AG04450 (cell line): ENCODE measurements at places on chromosomes 2 and 18.

DNA sequence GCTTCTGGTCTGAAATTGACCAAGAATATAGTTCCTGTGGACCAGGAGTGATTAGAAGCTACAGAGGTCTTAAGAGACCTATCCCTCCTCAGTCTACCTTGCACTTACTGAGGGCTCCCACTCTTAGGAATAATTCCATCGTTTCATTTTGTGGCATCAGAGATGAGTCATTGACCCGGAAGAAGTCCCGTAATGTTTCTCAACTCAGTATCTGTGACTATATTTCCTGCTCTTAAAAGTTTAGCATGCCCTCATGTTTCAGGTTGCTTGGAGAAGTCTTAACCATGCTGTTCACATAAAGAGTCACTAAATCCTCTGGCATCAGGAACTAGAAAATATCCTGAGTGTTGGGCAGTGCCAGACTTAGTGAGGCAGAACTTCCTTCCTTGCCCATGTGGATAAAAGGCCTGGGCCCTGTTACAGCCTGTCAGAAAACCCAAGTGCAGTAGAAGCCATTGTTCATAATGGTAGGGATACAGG is at the start of gene IL36A:
Gene IL36A, plus strand, starts transcription at position 430 of the 480 bp plus-strand sequence. CDS start 413 bp downstream, outside the sequence.
- DNase-seq = no peak

GRCh38 chr2:231617059-231617926 is 24.6 kb downstream of the TEX44 start:
- no peak for DNase-seq

DNA sequence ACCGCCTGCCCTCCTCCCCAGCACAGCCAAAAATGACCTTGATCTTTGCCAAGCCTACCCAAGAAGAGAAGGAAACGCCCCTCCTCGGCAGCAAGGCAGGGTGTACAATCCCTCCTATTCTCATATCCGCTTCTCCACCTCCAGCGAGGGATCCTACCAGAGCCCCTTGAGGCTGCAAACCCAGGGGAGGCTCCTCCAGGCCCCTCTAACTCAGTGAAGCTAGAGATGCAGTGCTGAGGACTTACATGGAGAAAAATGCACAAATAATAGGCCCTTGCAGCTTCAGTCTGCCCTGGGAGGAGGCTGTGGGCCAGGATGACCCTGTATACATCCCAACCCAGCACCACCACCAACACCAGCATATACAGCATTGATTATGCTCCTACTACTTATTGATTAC is 46.9 kb upstream of the POMC start:
- no peak for DNase-seq

- no peak for DNase-seq
These were observed 127.9 kb upstream of the NOL4 start for GRCh38 chr18:34352385-34353163.

DNA sequence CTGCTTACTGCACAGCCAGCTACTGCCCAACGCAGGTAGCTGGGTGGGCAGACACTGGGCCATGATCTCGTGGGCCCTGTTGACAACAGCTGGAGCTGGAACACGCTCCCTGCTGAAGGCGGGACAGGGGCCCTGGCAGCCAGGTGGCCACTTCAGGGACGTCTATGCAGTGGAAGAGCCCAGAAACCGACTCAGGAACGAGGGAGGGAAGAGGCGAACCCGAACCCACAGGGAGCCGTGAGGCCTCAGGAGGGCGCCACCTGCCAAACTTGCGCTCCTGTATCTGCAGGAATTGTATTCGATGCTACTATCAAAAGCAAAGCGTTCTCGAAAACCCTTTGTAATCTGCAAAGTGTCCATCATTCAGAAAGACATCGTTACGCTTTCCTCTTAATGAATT is 198.4 kb downstream of the EIPR1 start:
- no peak for DNase-seq

GRCh38 chr2:178452870-178453269 is 1.7 kb downstream of the PJVK start:
- DNase-seq = no peak

- DNase-seq = no peak
These were observed 34.7 kb downstream of the ROCK2 start for GRCh38 chr2:11309706-11310105.

GRCh38 chr2:53437371-53437770 is 330.2 kb upstream of the CHAC2 start:
- no peak for DNase-seq

GRCh38 chr2:16014041-16014787 is 73.9 kb downstream of the MYCN start:
- no peak for DNase-seq

DNA sequence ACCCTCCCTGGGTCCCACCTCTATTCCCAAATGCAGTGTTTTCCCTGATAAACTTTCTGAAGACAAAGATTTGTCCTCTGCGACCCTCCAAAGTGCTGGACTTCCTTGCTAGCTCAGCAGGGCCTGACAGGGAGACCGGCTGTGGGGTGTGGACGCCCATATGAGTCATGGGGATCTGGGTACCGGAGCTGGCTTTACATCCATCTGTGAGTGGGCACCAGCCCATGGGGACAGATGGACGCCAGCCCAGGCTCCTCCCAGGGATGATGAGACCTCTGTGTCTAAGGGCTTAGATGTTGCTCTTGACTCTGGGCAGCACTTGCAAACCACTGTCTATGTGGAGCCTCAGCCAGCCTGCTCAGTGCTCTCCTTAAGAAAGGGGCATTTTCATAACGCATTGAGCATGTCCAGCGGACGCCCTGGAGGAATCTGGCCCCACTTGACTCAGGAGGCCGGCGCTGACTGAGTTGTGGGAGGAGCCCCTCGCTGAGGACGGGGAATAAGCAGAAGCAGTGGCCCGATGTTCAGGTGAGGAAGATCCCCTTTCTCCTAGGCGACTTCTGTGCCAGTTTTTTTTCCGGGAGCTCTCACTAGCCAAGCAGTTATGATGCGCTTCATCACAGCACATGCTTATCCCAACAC is 229.4 kb upstream of the MYT1L start:
- DNase-seq = no peak

DNA sequence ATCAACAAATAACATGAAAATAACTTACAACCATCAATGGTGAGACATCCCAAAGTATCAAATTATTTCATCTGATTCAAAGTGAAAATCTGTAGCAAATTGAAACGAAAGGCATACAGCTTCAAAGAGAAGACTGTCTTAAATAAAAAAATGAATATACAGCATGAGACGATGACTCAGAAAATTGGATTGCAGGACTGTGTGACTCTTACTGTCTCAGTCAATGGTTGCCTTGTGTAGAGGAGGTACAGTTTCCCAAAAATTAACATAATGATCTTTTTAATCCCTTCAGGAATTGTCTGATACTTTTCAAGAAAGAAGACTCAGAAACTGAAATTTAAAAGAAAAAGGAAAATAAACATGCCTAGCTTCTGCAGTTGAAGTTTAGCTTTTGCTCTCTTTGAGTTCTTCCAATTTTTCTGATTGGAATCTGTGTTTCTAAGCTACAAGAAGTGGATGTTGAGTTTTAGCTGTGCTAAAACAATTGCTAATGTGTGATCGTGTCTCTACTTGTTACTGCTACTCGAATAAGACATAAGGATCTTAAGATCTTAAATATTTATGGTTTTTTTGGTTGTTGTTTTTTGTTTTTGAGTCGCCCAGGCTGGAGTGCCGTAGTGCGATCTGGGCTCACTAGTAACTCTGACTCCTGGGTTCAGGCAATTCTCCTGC is 41.1 kb upstream of the EPB41L3 start:
- no peak for DNase-seq

GRCh38 chr2:127893494-127893893 is 7.7 kb upstream of the AMMECR1L start:
- DNase-seq = no peak

GRCh38 chr2:235661167-235661937 is 167.5 kb downstream of the AGAP1 start:
- no peak for DNase-seq

GRCh38 chr18:79393181-79393634 is 2.5 kb upstream of the NFATC1 start:
- no peak for DNase-seq

- no peak for DNase-seq
These were observed 252.5 kb downstream of the SMAD2 start for GRCh38 chr18:47677952-47678351.
